ENCODE measurements at places on chromosomes 4 and X.

GRCh38 chr4:171650543-171650942 lies 162.7 kb upstream of the GALNTL6 start:
- no peak for DNase-seq

GRCh38 chr4:2354118-2354517 lies 64.3 kb downstream of the ZFYVE28 start:
- no peak for DNase-seq

GRCh38 chr4:103099691-103100392 lies at the start of gene BDH2:
TSS of gene BDH2 (minus strand) at chr4:103099834. CDS start at chr4:103096254, 3,580 bp downstream.
- DNase-seq, result peak; percentile 75

- no peak for DNase-seq
Observed at GRCh38 chr4:77126809-77127208, 30.2 kb upstream of the CCNG2 start.

DNA sequence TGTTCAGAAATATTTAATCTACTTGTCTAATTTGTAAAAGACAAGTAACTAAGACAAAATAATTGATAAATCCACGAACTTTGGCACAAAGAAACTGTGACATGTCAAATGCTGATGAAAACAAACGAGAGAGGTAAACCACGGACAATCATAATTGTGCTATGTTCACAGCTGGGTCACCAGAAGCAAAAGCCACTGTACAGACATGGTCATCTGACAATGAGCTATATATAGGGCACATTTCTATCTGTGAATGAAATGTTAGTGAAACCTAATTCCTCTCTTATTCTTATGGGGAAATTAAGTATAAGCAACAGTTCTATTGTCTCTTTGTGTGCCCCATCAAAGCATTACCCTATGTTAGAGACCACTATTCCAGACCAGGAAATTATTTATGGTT lies 444.0 kb upstream of the TRAM1L1 start:
- DNase-seq, result no peak

DNA sequence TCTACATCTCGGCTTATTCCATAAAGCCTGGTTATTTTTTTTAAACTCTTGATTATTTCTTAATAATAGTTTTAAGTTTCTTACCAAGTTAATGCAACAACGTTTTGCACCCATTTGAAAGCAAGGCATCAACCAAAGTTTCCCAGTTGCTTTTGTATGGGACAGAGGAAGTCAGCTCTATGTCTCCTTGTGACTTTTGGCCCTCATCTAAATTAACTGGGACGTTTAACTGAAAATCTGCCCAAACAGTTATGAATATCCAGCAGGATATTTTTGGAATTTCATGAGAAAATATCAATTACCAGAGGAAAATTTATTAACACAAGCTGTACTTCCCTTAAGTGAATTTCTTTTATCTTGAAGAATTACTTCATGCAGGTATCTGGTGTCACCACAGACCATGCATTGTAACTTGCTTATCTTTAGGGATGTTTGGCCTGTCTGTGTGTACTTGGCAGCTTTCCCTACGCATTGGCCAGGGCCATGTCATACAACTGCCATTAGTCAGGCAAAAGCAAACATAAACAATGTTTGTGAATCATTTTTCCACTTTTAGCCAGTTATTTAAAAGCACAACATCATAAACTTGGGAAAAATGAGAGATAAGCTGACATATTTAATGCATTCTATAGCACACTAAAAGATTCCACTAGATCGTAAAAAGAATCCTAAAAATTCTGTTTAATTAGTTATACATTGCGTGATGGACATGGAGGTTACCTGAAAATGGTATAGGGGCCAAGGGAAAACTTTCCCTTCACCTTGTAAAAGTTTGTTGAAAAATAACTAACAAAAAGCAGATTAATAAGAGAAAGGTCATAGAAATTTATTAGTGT lies 101.4 kb upstream of the PDE5A start:
- DNase-seq, result no peak

DNA sequence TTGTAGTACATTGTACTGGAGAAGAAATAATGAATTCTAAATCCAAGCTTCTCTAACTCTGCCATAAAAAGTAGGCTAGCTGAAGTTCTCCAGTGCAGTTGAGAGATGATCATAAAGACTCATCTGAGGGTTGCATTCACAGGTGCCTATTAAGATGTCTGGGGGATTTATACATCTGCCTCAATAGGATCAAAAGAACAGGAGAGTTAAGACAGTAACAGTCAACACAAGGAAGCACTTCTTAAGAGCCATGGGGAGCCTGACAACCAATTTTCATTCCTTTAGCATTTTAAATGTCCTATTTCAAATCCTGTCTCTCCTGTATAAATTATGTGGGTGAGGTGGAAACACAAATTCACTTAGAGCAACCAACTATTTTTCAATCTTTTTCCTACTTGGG lies 432.4 kb upstream of the NWD2 start:
- no peak for DNase-seq

- no peak for DNase-seq
Observed at GRCh38 chr4:175716961-175717360, 95.1 kb downstream of the GPM6A start.

DNA sequence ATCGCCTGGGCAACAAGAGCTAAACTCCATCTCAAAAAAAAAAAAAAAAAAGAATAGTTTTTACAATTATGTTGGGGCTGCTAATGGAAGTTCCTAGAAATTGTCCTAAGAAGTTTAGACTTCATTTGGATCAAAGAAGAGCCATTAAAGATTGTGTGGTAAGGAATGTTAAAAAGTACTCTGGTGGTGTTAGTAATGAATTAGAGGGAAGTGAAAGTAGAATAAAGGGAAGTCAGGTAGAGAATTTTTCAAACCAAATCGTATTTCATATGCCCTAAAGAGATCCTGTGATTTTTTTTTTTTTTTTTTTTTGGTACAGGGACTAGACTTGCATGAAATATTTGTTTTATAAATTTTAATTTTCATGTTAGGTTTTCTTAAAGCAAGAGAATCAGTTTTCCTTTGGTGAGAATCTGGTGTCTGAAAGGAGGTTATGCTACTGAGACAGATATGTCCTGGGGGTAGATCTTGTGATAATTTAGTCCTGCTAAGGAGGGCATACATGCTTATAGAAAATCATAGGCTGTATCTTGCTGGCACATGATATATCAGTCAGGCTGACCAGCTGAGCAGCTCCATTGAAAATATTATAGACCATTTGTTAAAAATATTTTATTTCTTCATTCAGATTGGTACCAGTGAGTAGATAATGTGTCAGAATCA lies 10.7 kb downstream of the SEC24B start:
- no peak for DNase-seq

DNA sequence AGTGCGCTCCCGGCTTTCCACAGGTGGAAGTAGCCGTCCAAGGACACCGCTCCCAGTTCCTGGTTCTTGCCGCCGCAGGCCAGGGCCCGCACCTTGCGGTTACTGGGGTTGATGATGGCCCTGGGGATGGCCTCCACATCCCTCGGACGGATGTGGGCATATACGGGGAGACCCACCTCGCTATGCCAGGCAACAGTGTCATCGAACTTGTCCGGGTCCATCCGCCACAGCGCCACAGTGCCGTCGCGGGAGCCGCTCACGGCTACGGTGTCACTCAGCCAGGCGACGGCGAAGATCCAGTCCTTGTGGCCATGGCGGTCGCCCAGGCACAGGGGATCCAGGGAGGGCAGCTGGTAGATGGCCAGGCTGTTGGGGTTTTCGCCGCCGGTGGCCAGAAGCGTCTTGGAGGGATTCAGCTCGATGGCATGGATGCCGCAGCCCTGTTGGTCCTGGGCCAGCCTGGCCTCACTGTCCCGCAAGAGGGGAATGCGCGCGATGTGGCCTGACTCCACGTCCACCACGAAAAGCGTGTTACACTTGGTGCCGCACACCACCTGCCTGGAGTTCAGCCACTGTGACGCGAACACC lies 795 bp downstream of the DCAF12L1 start:
- no peak for DNase-seq

GRCh38 chrX:123358457-123358856 lies 174.4 kb downstream of the GRIA3 start:
- no peak for DNase-seq

DNA sequence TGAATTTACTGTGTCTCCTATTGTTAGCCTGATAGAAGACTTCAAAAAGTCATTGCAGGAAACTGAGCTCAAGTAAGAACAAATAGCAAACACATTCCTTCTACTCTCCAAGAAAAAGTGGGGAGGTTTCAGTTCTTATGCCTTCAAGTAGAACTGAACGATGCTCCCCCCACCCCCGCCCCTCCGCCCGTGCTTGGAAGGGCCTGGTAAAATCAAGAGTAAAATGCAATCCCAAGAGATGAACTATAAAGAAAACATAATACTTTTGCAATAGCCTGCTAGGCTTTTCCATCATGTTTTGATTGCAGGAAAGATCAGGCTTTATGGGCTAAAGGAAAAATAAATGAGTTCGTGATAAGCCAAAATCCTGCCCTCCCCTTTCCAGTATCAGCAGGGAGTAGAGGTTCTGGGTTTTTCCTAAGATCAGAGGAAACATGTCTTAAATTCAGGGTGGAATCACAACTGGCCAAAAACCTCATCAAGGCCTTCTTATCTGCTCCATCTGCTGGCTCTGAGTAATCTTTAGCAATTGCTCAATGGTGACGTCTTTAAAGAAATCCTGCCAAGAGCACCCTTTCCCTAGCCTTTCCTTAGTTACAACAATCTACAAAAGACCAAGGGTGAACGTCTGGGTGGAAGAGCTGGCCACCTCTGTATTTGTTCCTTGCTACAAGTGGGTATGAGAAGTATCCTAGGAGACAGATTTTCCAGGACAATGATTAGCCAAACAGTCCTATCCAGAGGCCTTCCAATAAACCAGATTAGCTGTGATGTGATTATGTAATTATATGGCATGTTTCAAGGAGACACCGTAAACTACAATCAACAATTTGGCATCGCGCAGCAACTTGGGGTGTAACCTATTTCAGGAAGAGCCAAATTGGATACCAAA lies 66.3 kb upstream of the FAM9C start:
- no peak for DNase-seq

GRCh38 chr4:48698029-48698971 lies 81.8 kb downstream of the FRYL start:
- no peak for DNase-seq

DNA sequence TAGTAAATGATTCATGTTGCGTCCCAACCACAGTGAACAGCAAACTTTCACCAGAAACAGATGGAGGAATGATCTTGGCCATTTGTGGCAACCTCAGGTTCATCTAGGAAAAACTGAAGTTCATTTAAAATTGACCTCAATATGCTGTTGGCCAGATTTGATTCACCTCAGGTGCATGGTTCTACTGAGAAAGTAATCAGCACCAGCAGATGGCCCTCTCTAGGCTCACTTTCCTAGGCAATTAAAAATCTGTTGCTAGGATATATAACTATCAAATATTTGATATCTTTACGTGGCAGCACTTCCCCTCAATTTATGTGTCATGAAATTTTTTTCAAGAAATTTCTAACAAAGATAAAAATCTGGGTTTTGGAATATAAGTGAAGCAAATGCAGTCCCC lies 344.7 kb downstream of the GALNTL6 start:
- DNase-seq, result no peak

GRCh38 chr4:89725268-89725667 lies 111.7 kb downstream of the SNCA start:
- DNase-seq, result no peak

- no peak for DNase-seq
Observed at GRCh38 chrX:121221322-121221977, 174.0 kb downstream of the GLUD2 start.
